ENCODE measurements at places on chromosomes 3 and 15.

GRCh38 chr3:174168026-174168425, 691.1 kb upstream of the NAALADL2 start:
- DNase-seq: no peak

GRCh38 chr3:126781889-126782491, 78.0 kb downstream of the CHCHD6 start:
- no peak for DNase-seq

DNA sequence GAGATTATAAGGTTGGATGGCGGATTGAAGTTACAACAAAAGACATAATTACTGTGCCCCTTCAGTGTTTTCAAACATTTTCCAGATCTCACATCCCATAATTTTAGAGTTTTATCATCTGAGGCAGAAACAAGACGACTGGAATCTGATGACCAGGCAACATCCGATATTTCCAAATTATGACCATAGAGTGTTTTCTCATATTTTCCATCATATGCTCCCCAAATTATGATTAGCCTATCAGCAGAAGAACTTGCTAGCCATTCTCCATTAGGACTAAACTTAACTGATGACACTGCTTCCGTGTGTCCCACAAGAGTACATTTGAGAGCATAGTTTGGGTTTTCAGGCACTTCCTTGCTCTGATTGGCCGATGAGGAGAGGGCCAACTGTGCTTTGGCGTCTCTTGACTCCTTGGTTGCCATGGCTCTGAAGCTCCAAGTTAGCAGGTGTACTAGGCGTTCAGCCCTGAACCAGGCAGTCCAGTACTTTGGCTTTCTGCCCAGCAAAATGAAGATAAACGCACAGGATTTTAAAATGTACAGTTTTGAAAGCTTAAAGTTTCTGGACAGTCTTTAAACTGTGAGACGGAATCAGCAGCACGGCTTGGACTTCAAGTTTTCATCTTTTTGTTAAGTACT, 638 bp downstream of the WDR5B start:
- peak; percentile 69 for DNase-seq

GRCh38 chr3:93746-94145, 102.8 kb upstream of the CHL1 start:
- DNase-seq: no peak

DNA sequence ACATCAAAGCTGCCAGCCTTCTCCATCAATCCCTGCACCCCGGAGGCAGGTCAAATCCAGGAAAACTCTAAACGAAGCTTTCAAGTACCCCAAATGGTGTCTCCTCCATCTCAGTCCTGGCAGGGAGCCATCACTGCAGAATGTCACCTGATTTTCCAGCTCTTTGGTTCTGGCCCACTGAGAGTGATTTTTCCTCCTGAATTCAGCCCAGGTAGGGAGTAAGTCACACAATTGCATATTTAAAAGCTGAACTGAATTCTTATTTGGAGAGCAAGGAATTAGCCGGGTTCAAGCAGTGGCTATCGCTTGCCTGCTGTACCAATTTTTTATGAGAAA, 5.3 kb downstream of the RFTN1 start:
- no peak for DNase-seq

DNA sequence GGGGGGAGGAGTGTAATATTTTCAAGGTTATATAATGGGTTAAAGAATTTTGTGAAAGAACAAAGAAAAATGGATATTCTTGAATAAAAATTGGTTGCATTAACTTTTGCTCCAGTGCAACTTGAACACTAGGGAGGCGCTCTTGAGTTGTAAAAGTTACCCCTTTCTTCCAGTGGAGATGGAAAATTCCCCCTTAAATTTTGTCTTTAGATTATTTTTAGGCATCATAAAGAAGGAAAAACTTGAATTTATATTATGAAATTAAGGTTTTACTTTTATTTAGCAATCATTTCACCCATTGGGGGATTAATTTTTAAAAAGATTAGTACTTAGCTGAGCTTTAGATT, 550 bp upstream of the CHD2 start:
- DNase-seq: no peak

- no peak for DNase-seq
Observed at GRCh38 chr3:31999907-32000439, 18.4 kb downstream of the ZNF860 start.

DNA sequence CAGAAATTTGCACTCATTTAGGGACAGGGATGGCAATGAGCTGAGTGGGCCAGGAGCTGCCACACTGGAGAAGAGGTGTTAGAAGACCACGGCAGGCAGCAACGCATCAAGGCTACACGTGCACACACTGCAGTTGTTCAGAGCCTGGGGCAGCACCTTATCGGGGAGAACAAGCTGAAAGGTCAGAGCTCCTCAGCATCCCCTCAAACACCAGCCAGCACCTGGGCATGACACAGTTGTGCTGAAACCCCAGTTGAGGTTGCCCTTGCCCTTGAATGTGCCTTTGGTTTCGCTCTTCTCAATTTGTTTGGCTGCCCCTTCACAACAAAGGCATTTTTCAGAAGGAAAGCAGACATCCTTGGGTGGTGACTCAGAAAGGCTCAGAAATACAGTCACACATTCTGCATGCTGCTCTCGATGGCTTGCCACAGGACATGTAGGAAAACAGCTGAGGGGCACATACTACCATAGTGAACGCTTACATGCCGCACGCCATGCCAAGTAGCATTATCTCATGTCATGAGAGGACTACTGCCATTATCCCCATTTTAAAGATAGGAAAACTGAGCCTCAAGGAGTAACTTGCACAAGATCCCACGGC, 57.6 kb downstream of the ST8SIA2 start:
- no peak for DNase-seq

GRCh38 chr3:195829897-195830254, 18.1 kb upstream of the MUC4 start:
- DNase-seq: no peak

GRCh38 chr15:74616996-74617395, 1.4 kb downstream of the CLK3 start:
- no peak for DNase-seq

DNA sequence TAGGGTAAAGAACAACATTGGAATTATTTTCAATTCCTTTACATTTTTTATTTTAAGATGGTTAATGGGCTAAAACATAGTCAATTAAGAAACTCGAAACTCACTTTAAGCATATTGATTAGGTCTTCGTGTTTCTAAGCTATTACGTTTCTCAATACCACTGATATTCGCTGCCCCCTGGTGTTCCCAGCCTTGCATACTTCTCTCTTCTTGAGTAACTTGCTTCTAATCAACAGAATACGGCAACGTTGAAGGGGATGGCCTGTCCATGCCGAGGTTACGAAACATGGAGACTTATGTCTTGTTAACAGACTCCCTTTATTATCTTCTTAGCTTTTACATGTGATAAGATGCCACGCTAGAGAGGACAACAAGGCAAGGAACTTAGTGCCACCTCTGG, 43.6 kb downstream of the ROBO1 start:
- no peak for DNase-seq

DNA sequence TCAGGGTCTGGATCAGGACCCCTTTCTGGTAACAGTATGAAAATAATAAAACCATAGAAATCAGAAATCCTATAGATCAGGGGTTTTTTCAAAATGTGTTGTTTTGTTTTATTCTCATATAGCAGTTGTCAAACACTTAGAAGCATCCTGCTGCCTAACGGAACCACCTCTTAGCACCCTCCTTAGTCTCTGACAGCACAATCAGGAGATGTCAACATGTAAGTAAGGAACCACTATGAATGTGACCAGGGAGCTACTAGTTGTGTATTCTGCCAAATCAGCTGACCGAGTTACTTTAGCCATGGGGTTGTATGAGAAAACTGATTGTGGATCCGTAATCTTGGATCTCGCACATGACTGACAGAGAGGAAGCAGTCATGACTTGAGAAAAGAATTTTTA, 22.2 kb downstream of the CCDC39 start:
- DNase-seq: no peak

DNA sequence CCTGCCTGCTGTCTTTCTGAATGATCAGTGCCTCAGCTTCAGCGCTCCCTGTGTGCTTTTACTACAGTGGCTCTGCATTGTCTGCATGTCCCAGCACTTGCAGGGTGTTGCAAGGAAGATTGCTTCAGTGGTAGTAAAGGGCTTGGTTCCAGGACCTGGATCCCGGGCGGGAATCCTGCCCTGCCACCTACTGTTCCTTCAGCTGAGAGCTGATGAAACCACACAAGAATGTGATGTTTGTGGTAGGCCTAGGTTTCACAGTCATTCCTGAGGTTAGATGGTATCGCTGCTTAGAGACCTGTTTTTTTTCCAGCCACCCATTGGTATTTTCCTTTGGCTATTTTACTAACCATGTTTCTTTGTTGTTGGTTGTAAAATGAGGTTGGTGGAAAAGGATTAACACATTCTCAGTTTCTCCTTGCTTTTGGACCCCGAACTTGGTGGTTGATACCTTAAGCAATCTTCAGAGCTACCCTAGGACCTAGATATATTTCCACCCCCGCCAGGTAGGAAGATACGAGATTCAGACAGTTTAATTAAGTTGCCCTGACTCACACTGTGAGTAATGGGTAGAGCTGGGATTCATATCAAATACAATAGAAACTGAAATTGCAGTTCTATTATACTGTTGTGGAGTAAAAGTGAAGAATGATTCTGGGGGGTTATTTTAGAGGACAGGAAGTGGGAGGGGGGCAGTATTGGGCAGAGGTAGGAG, 11.4 kb downstream of the GPR87 start:
- DNase-seq: no peak

DNA sequence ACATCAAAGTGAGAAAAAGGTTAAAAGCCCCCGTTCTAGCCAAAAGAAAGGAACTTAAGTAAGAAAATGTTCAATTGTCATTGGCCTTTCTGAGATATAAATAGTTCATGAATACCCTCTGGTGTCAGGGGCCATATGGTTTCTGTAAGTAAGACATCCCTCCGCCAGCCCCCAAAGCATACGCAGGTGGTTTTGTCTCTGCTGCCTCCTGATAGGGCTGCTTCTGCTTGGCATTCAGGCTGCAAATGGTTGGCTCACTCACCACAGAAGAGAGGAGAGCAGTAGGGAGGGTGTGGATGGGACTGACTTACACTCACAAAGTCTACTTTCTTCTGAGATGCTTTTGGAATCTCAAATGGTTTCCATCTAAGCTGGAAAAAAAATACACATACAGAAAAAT, 29.8 kb downstream of the HGD start:
- DNase-seq: no peak

DNA sequence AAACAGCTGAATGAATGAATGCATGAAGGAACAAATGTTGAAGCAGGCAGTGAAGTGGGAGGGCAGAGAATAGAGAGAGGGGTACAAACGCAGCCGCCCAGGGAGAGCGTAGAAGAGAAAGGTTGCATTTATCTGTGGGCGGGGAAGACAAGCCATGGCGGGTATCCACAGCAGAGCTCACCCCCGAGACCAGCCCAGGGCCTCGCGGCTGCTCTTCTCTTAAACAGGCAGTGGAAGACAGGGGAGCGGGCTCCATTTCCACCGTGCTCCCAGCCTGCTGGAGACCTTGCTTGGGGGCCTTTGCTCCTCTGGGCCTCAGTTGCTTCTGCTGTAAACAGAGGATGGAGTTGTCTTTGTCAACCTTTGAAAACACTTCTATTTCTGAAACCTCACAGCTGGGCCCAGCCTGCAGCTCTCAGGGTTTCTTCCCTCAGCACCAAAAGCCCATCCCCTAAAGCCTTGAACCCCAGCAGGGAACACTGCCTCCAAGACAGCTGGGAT, 259.5 kb downstream of the UACA start:
- DNase-seq: no peak

GRCh38 chr3:189947068-189947467, 173.6 kb downstream of the P3H2 start:
- no peak for DNase-seq

GRCh38 chr3:191715585-191715984, 254.6 kb downstream of the PYDC2 start:
- no peak for DNase-seq

- DNase-seq: no peak
Observed at GRCh38 chr15:42986693-42987342, 66.2 kb upstream of the TTBK2 start.

- no peak for DNase-seq
Observed at GRCh38 chr3:165852191-165852590, 15.0 kb upstream of the BCHE start.

DNA sequence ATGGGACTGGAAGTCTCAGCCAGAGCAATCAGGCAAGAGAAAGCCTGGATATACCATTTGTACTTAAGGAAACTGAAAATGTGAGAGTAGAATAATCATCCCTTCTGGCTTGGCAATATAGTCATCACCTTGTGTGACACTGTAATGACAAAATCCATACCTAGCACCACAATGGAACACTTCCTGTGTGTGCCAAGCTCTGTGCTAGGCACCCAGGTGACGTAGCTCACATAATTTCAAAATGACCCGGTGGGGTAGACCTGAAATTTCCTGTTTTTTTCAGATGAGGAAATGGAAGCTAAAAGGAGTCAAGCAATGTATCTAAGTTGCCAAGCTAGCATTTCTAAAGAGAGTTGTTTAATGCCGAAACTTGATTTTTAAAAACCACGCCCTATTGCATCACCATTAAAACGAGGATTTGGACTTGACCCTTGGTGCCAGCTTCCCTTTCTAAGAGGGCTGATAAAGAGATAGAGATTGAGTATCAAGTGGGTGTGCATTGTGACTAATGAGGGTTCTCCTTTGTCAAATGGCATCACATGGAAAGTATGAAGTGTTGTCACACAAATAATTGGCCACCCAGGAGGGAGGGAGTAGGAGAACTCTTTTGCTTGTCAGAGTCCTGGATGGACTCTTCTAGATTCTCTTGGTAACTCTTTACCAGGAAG, 141.3 kb upstream of the PDZRN3 start:
- no peak for DNase-seq

GRCh38 chr3:124422805-124423204, 307.4 kb upstream of the UMPS start:
- DNase-seq: no peak

GRCh38 chr3:5093731-5094130, 28.4 kb upstream of the ARL8B start:
- no peak for DNase-seq

- DNase-seq: no peak
Observed at GRCh38 chr15:89072277-89072869, 15.9 kb upstream of the ABHD2 start.

GRCh38 chr3:155748611-155749365, 3.9 kb upstream of the PLCH1 start:
- DNase-seq: no peak

DNA sequence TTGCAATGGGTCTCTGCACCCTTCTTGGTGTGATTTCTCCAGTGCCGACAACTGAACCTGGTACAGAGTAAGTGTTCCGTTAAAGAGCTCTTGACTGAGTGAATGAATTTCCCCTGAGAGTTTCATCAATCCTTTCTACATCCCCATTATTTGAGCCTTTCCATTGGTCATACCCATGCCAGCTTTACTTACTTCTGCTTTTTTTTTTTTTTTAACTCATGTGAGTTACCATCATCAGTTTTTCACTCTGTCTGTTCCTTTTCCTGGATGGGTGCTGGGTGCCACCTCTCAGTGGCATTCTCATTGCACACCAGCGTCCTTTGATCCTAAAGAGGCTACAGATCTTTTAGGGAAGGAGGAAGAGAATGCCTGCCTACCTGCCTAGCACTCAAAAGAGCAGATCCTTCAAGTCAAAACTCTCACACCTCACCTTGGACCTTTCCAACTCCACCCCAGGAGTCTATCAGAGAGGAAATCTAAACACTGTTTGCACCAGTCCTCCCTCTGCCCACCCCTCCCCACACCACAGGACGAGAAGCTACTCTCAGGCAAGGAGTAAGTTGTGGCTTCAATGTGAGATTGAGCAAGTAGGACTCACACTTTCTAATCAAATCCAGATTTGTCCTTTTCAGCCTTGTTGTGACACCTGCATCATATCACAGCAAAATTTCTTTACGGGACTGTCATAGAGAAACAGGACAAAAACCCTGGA, 13.1 kb upstream of the USP3 start:
- no peak for DNase-seq

GRCh38 chr15:92638709-92639365, 16.7 kb downstream of the FAM174B start:
- no peak for DNase-seq
